ENCODE measurements at places on chromosomes 5 and 9.
A peak's percentile ranks its signal among the peaks of the same experiment; 100 is the strongest.

DNA sequence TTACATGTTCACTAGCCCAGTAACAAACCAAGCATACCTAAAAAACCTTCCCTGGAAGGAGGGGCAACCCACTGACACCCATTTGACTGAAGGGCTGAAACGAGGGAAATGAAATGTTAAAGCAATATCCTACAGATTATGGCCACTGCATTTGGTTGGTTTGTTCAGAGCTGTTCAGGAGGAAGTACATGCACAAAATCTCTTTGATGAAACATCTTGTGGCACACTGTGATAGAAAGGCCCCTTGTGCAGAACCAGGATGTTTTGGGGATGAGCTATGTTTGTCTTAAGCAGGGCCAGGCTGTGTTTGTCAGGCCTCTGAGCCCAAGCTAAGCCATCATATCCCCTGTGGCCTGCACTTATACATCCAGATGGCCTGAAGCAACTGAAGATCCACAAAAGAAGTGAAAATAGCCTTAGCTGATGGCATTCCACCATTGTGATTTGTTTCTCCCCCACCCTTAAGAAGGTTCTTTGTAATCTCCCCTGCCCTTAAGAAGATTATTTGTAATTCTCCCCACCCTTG, 467.3 kb upstream of the PIK3R1 start:
- no peak for DNase-seq

DNA sequence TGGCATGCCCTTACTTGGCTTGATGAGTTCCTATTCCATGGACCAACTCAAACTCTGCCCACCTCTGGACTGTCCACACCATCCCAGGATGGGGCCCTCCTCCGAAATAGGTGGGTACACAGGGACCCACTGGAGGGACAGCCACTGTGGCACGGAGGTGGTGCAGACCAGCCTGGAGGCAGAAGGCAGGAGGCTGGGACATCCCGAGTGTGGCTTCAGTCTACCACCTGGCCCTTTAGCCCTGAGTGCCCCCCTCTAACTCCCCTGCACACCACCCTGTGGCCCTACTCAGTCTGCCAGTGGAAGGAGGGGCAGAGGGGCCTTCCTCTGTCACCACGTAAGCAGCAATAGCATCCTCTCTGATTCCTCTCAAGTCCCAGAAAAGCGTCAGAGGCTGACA, 3.7 kb downstream of the IL3 start:
- DNase-seq = no peak

DNA sequence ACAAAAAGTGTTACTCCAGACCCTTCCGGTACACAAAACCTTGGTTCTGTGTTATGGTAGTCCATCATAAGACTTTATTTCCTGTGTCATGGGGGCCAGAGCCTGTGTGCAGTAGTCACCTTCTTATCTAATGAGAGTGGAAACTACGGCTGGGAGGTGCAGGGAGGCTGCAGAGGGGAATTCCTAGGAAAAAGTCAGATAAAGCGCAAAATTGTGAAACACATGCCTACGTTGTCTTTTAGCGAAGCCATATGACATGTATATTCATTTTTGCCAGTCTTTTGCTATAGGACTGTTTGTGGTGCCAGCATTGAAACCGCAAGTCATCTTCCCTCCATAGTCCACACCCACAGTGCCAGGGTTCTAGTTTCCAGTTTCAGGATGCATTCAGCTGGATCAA, 80.7 kb downstream of the PPARGC1B start:
- peak; percentile 38 for DNase-seq

DNA sequence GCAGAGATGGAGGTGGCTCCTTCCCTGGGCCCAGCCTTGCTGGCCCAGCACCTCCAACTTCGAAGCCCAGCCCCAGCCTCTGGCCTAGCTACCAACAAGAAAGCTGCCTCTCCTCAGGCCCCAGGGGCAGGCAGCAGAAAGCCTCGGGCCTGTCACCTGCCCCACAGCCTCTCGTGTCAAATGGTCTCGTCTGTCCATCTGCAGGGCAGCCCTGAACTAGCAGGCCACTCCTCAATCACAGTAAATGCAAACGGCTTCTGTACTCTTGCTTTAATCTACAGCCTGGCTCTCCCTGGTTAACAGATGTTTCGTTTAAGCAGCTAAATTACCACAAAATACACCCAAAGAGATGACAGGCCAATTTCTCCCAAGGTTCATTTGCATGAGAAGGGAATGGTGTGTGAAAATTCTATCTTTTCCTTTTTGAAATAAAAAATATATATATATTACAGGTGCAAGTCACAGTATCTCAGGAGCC, 21.5 kb downstream of the VAV2 start:
- DNase-seq = no peak

- DNase-seq = no peak
These were observed 447.5 kb upstream of the GRIN3A start for GRCh38 chr9:102185962-102186361.

DNA sequence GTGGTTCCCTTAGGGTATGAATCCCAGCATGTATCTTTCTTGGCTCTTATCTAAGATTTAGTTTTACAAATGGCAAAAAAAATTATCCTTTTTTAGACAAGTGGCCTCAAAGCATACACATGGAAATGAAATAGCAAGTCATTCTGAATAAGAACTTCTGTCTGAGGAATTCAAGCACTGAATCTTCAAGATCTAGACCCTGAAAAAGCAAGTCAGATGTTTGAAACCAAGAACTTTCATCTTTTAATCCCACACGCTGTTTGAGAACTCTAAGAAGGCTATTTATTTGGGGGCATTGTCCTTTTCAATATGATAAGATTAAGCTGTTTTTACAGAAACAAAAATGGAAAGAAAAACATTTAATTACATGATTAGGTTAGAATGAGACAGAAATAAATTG, 549.2 kb upstream of the CYLC2 start:
- no peak for DNase-seq

GRCh38 chr9:134390947-134391318, 64.7 kb downstream of the RXRA start:
- no peak for DNase-seq

DNA sequence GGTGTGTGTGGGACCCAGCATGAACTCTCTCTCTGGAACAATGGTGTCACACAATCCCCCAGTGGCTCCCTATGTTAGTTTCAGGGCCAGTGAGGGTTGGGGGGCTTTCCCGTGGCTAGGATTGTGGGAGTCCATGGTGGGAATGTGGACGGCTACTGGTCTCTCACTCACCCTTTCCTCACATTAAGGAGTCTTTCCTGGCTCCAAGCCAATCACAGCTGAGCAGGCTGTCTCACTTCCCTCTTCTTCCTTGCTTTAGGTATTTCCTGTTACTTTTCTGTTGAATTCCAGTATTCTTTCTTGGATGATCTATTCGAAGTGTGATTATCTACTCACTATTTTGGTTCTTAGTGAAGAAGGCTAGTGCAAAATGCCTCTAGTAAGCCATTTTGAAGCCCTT, 324.4 kb upstream of the MPDZ start:
- no peak for DNase-seq
